Pancreas (tissue), 10 donors: ENCODE measurements at places on chromosomes 2 and 18. TPM values are rescaled to one million over a fixed set of nuclear protein-coding genes. Genes with fewer than 3 reads are reported as not detected.

TUBB8B gene
- not detected for total RNA-seq

DNA sequence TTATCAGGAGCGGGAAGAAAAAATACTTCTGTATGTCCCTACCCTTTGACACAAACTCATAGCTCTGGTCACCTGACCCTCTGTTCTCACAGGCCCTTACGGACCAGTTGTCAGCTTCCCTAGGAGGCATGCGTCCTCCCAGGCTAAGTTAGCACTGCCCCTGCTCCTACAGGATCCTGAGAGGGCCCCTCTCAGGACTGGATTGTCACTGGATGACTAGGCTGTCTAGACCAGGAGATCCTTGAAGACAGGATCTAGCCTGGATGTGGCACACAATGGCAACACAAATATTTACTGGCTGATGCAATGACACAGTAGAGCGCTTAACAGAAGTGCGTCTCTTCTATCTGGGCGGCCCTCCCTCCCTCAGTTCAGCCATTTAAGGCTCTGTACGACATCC, 7.7 kb downstream of the FAM228A start:
- DNase-seq: no peak

- no peak for DNase-seq
Measured at GRCh38 chr18:56919190-56919589, 227.7 kb upstream of the BOD1L2 start.

DNA sequence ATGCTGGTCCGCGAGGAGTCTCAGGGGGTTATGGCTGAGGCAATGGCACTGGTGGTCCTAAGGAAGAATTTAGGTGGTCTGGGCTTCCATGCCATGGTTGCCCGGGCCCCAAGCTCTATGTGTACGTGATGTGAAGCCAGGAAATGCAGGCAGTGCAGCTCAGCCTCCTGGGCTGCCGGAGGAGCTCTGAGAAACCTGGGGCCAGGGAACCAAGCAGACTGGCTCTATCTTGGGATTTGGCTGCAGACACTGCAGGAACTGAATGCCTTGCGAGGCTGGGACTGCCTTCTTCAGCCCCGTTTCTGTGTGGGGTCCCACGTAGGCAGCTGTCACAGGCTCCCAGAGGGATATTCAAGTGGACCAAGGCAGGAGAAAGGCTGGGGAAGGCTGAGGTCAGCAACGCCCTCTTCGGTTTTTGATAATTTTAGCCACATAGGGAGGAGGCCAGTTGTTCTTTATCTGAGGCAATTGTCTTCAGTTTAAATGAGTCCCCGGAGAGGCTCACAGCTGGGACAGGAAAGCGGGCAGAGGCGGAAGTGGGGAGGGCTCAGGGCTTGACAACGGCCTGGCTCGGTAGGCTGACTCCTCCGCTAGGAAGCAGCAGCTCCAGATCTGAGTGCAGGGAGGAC, 77.7 kb downstream of the RHOB start:
- no peak for DNase-seq

DNA sequence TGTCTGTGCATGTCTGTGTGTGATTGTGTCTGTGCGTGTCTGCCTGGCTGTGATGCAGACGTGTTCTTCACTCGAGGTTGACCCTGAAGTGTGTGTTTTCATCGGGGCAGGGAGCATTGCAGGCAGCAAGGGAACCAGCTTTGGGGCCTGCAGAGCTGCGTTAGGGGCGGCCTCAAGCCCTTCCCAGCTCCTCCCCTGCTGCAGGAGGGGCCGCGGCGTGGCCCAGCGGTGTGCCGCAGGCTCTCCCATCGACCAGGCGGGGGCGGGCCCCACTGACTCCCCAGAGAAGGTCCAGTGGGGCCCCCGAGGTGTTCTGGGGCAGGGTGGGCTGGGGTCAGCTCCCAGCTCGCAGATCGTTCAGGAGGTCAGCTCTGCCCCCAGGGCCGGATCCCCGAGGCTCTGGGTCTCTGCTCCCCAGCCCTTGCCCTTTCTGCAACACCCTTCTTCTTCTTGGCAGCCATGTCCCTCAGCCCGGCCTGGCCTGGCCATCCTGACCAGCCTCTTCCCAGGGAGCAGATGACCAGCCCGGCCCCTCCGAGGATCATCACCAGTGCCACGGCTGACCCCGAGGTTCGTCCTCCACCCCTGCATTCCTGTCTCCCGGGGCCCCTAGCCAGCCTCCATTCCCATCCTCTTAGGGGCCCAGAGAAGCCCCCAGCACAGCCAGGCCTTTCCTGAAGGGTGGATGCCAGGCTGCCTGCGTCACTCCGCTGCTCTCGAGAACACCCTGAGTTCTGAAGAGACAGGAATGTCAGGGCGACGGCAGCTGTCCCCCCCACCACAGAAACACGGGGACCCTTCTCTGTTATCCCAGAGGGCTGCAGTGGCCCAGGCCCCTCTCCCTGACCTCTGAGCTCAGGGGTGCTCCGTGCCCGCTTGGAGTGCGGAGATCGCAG, 11.1 kb upstream of the KLHL30 start:
- no peak for DNase-seq
